ENCODE measurements at places on chromosomes 3 and 15.

GRCh38 chr15:96360581-96361308 lies 30.2 kb downstream of the NR2F2 start:
- DNase-seq: no peak

- DNase-seq: no peak
Measured at GRCh38 chr15:26981492-26981891, 10.5 kb downstream of the GABRG3 start.

DNA sequence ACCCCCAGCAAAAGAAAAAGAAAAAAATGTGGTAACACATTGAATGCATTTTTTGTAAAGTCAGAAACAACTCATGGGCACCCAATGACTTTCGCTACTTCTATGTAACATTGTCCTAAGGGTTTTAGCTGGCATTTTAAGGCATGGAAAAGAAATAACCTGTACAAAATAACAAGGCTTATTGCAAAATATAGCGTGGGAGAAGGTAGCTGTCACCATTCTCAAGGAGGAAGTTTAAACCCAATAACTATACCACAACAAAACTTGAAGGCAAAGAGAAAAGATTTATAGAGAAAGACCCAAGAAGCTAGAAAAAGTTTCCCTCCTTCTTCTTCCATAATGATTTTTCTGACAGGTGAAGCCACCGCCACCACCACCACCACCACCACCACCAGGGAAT lies 55.7 kb upstream of the ACP3 start:
- no peak for DNase-seq

DNA sequence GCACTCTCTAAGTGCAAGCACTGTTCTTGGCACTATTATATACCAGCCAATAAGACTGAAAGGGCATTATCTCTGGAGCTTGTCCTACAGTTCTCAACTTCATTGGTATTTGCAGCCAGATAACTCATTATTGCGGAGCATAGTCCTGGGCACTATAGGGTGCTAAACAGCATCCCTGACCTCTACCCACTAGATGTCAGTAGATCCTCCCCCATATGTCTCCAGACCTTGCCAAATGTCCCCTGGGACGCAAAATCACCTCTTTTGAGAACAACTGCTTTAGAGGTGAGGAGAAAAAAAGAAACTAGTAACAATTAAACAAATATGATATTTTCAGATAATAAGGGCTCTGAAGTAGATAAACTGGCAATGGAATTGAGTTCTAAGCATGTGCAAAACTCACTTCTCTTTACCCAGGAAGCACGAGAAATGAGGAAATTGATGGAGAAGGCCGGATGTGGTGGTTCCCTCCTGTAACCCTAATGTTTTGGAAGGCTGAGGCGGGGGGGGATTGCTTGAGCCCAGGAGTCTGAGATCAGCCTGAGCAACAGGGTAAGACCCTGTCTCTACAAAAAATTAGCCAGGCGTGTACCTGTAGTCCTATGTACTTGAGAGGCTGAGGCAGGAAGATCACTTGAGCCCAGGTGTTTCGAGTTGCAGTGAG lies 61.4 kb downstream of the FRMD4B start:
- DNase-seq: no peak

DNA sequence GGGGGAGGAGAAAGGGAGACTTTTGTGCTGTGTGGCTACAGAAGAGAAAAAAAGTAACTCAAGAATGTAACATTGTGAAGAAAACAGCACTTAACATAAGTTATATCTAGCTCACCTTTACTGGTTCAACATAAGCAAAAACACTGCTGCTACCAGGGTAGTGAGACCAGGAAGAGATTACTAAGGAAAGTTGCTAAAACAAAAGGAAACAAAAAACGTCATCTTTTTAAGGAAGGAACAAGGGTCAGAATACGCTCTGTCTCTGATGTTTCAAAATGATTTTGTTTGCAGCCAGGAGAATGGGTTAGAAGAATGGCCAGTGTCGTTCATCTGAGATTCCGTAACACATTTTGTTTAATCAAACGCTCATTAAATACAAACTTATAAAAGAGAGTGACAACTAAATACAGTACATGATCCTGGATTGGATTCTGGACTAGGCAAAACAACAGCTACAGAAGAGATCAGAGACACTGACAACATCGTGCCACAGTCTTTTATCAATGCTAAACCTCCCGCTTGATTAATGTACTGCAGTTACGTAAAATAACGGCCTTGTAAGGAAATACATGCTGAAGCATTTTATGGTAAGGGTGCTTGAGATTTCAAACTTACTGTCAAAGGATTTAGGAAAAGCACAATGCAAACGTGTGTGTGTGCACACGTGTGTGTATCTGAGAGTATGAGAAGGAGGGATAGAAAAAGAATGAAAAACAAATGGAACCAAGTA lies 67.7 kb downstream of the FOXP1 start:
- DNase-seq: no peak

- DNase-seq: no peak
Measured at GRCh38 chr15:96589864-96590263, 259.4 kb downstream of the NR2F2 start.

DNA sequence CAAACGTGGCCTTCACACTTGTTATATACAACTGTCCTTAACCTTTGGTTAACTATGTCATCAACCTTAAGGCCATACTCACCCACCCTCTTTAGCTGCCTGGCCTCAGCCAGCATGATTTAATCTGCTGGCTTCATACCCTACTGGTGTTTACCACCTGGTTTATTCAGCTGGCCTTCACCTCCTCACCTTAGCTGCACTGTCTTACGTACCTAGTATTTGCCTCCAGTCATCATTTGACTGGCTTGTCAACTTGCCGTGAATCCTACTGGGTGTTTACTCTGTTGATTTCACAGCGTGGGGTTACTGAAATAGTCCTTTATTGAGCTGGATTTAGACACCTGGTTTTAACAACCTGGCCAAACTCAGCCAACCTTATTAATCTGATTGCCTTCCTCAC lies 102.8 kb downstream of the IL12A start:
- DNase-seq: no peak

- no peak for DNase-seq
Measured at GRCh38 chr15:62875626-62876021, 166.9 kb upstream of the TPM1 start.

- no peak for DNase-seq
Measured at GRCh38 chr15:34119291-34119690, 17.4 kb downstream of the PGBD4 start.

DNA sequence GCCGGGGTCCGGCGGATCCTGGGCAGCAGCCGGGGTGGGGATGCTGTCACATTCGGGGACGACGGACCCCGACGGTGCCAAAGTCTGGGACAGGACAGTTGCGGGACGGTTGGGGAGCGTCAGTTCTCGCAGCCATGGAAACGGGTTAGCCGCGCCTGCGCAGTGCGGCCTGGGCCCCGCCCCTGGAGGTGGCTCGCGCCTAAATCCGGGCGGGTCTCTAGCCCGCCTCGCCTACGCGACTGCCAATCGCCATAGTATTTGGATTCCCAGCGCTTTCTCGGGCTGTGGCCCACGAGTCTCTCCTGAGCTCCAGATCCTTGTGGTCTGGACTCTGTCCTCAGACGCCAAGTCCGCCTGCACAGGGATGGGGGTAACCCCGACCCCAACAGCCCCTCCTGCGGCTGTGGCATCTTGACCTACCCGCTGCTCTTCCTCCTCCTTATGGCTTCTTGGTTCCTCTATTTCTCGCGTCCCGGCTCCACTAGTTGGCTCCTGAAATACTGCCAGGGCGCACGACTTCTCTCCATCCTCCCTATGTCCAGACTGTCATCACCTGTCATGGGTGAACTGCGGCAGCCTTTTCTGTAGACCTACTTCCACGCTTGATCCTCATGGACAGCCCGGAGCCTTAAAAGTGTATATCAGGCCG lies at the start of gene ZMYND10:
ZMYND10 (minus strand) TSS at position 147 of the 649 bp plus-strand sequence. CDS start 153 bp downstream, outside the sequence.
- peak; percentile 48 for DNase-seq

DNA sequence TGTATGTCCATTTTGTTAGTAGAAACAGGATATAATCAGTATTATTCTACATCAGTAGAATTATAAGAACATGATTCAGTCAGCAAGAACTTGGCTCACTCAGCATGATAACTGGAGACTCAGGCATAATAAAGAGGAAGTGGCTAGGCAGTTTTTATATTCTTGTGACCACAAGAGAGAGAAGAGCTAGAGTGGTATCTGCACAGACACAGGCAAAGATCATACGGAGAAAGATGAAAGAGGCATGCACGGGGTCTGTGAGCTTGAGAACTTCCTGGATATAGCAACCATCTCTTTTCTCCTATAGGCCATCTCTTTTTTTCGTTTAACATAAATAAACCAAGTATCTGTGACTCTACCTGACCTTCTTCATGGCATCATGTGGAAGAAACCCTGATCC lies 46.8 kb downstream of the MYO5A start:
- no peak for DNase-seq

DNA sequence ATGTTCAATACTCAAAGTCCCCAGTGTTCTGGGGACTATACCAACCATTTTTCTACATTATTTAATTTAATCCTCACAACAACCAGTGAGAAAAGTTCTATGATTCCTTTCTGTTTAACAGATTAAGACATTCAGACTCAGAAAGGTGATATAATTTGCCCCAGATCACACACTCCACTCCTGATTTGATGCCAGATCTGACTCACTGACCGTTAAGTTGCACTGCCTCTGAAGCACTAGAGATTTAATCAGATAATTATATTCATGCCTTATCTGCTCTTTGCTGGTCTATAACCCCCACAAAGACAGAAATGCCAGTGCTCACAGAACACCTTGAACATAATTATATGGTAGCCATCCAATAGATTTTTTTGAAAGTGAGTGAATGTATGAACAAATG lies 501.0 kb downstream of the IGSF11 start:
- no peak for DNase-seq

DNA sequence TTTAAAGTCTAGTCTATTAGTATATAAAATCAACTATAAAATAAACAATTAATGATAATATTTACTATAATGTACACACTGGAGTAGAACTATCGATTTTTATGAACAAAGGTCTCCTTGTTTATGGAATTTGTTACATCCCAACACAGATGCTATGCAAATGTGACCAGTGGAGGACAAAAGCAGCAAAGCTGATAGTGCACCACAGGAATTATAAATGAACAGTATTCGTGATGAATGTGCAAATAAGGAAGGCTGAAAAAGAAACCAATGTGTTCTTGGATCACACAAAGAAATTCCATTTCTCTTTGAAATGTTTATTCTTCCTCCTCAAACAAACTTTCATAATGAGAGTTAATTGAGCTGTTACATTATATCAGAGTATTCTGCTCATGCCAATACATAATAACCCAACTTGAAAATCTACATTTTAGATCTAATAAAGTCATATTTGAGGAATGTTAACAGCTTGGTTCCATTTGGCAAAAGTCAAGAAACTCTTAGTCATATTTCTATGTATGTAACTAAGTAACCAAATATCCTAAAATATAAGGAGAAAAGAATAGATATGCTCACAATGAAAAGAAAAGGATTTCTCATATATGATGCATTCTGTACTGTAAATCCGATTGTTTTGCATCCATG lies 79.3 kb downstream of the NEK10 start:
- no peak for DNase-seq

- DNase-seq: no peak
Measured at GRCh38 chr3:10915376-10915775, 77.2 kb upstream of the SLC6A1 start.

GRCh38 chr15:38471974-38472373 lies 18.0 kb downstream of the FAM98B start:
- no peak for DNase-seq

GRCh38 chr15:35173444-35174118 lies 88.5 kb upstream of the NANOGP8 start:
- DNase-seq: no peak

DNA sequence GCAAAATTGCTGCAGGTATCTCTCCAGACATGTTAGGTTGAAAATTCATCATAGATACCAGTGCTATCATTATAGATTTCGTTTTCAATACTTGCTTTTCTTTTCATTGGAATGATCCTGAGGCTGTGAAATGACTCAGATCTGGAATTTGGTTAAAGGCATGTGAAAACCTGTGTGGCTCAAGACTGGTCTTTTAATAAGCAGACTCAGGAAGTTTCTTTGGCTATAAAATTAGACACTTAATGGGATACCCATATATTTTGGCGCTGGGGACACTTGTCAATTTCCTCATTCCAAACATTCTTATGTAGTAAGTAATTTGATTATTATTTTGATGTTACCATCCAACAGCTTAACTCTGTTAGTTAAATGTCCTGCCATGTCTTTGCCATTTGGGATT lies 1041.1 kb upstream of the GBE1 start:
- no peak for DNase-seq

- DNase-seq: no peak
Measured at GRCh38 chr3:33879540-33879939, 81.1 kb downstream of the PDCD6IP start.

DNA sequence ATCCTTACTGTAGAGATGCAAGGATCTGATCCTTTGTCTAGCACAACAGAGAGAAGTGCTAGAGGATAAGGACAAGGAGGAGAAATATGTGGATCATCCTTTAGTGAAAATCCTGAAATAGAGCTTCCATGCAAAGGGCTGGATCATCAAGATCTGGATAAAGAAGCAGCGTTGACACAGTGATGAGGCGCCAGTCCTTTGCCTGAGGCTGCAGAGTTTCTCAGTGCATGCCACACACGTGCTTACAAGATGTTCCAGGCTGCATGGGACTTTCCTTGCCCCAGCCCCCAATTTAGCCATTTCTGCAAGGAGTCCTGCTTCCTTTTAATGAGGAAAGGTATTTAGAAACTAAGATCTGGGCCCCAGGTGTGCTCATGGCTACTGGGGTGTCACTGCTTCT lies 7.2 kb upstream of the ABTB1 start:
- DNase-seq: no peak

DNA sequence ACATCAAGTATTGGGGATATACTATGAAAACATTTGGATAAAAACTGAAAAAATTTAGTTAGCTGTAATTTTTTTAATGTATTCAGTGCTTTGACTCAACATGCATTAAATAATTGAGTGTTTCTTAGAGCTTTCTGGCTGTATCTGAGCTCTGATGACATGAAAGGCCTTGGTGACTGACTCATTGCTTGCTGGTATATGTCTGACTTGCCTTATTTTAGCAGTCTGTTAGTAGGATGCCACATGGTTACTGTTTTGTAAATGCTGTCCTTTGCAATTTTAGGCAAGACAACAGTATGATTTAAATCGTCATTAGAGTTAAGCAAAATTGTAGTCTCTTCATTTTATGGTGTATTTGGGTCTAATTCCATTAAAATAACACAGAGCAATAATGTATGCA lies 199.2 kb downstream of the GHSR start:
- no peak for DNase-seq

GRCh38 chr3:115814778-115815380 lies 191.6 kb downstream of the GAP43 start:
- DNase-seq: peak; percentile 38

GRCh38 chr3:127226946-127227842 lies 34.3 kb downstream of the PRR23E start:
- no peak for DNase-seq

GRCh38 chr3:72439321-72440183 lies 408.7 kb downstream of the SHQ1 start:
- no peak for DNase-seq

GRCh38 chr3:170506556-170506955 lies 79.3 kb downstream of the SLC7A14 start:
- no peak for DNase-seq

- no peak for DNase-seq
Measured at GRCh38 chr3:15659254-15659975, 57.9 kb downstream of the BTD start.

GRCh38 chr3:134601539-134602439 lies 49.0 kb downstream of the KY start:
- DNase-seq: no peak
